Skeletal muscle cell (primary cell): ENCODE measurements at places on chromosomes 7 and 10.

- no peak for DNase-seq
Measured at GRCh38 chr10:16870331-16870730, 53.1 kb upstream of the RSU1 start.

GRCh38 chr10:112282086-112282485 is 1.1 kb upstream of the TECTB start:
- DNase-seq: no peak

DNA sequence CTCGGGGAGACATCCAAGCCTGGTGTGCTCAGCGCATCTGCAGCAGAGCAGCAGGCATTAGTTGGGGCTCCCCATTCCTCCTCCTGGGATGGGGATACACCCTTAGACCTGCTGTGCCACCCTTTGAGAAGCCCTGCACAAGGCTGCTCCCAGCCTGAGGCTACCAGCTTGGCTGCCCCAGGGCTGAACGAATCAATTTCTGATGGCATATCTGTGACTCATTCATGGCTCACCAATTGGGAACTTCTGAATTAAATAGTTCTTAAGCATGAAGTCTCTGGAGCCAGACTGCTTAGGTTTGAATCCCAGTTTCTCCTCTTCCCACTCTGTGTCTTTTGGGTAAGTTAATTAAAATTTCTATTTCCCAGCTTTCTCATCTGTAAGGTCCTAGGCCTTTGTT is 16.3 kb upstream of the GLI3 start:
- no peak for DNase-seq

DNA sequence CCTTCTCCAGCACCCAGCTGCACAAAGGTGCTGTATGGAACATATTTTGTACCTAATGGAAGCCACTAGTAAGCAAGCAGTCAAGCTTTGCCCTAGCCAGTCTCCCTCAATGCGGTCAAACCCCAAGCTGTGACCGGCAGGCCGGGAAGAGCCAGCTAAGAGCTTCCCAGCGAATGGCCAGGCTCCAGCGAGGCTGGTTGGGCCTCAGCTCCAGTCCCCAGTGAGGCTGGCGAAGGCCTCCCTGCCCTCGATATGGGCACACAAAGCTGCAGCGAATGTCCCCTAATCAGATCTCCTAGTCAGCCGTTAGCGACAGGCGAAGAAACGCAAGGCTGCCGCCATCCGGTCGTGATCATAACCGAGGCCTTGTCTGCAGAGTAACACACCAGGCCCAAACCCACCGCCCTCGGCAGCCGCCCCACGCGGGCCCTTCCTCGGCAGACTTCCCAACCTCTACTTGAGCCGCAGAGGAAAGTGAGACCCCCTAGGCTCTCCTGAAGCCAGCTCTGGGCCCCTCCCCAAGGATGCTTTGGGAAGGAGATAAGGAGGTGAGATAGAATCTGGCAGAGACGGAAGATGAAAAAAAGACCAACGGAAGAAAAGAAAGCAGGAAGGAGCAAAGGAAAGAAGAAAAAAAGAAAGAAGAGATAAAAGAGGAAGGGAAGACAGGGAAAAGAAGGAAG is 3.1 kb upstream of the HOXA9 start:
- DNase-seq: no peak

- no peak for DNase-seq
Measured at GRCh38 chr10:59562126-59562525, 147.5 kb downstream of the SLC16A9 start.

DNA sequence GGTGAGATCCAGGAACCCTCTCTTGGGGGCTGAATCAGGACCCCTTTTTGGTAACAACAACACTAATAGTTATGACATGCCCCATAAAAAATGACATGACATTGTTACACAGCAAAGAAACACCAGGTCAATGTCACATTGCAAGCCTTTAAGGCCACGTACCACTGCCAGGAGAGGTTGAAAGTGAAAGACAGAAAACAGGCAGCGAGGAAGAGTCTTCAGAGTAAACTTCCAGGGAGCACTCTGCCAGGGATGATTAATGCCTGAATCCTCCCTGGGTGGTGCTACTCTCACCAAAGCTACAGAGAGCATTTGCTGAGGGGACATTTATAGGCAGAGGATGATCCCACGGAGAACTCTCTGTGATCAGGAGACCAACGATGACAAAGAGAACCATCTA is 551.6 kb downstream of the CALN1 start:
- DNase-seq: no peak

DNA sequence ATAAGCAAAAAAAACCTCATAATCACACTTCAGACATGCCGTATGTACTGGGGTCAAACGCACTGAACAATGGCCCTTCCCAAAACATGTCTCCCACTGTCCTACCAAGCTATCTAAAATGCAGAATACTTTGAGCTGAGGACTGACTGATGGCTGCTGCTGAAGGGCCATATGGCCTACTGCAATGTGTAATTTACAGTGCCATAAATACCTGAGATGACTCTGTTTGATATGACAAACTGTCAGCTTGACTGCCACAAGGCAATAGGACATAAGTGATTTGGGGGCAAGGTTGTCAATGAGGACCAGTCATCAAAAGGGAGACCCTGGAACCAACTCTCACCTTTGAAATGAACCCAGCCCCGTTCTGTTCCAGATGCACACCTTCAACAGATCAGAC is 187.4 kb upstream of the FRMD4A start:
- no peak for DNase-seq

DNA sequence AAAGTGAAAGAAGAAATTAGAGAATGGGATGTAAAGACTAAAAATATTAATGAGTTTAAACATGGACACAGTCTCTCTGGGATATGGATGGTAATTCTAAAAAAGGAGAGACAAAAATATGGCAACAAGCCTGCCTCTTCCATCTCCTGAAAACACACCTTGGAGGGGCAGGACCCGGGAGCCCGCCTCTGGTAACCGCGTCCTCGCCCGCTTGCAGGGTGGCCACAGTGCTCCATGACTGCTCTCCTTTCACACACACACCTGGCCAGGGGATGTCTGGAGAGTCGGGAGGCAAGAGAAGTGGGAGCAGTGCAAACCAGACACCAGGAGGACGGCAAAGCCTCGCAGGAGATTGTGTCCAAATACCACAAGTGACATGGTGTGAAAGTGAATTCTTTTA is 166.3 kb downstream of the ZMYND11 start:
- no peak for DNase-seq

DNA sequence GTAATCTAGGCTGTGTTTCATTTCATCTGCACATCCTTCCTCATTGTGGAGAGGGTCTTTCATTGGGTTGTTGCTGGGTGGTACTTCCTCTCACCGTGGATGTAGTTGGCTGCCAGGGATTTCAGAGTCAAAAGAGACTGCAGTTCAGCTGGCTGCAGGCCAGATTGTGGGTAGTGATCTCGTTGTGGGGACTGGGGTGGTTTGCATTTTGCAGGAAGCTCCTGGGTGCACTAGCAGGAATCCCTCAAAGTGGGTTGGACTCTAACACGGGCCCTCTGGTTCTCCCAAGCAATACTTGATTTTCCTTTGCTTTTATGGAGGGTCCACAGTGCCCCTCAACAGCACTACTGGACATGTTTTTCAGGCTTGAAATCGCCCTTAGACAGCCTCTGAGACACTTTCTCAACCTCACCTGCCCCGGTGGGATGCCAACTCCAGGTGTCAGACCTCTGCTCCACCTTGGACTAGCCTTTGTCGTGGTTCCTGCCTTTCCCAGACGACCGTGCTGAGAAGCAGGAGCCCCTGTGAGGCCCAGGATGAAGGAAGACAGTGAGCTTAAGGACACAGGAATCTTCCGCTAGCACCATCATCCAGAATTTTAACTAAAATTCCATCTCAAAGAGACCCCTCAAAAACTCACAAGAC is 23.9 kb upstream of the ZNF273 start:
- DNase-seq: no peak

DNA sequence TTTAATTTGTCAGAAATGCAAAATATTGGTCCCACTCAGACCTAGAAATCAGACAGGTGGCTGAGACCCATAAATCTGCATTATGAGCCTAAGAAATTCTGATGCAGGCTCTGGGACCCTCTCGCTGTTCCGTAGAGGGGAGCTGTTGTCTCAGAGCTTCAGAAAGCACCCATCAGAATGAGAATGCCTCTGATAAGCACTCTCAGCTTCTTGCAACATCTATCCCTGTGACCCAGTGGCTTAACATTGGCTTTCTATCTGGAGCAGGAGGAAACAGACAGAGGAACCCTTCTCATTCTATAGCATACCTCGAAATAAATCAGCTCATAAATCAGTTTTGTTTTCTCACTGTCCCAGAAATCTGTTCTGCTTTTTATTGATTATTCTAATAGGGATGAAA is 184.6 kb upstream of the SP4 start:
- no peak for DNase-seq
